AG09309 (cell line): ENCODE measurements at places on chromosomes 4 and X.

DNA sequence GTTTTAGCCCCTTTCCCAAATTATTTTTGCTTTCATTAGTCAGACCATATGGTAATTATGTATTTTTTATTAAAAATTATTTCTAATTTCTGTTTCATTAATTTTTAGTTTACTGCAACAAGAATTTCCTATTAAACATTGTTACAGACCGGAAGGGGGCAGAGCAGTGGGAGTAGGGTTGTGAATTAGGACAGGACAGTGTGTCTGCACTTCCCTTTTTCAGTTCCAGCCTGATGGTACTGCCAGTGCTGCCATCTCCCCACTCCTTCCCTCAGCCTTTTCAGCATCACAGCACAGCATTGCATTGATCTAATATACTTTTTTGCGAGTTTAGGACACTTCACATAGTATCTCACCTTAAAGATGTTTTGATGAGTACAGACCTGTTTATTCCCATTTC, 76.5 kb downstream of the STIM2 start:
- DNase-seq = no peak

GRCh38 chr4:108053251-108053711, 63.6 kb downstream of the HADH start:
- DNase-seq = no peak

- DNase-seq = no peak
Observed at GRCh38 chr4:144461906-144462305, 184.1 kb upstream of the HHIP start.

- peak; percentile 67 for DNase-seq
Observed at GRCh38 chr4:147518086-147518485, 37.2 kb downstream of the EDNRA start.

GRCh38 chrX:149681182-149681581, 30.7 kb upstream of the MAGEA11 start:
- no peak for DNase-seq

GRCh38 chr4:15327311-15328298, 100.2 kb upstream of the C1QTNF7 start:
- DNase-seq = peak; percentile 87

GRCh38 chr4:139246166-139246565, 33.9 kb downstream of the MGARP start:
- DNase-seq = no peak

GRCh38 chrX:790783-791360, 160.3 kb downstream of the SHOX start:
- DNase-seq = no peak

- DNase-seq = no peak
Observed at GRCh38 chrX:152847281-152847680, 16.4 kb downstream of the NSDHL start.

DNA sequence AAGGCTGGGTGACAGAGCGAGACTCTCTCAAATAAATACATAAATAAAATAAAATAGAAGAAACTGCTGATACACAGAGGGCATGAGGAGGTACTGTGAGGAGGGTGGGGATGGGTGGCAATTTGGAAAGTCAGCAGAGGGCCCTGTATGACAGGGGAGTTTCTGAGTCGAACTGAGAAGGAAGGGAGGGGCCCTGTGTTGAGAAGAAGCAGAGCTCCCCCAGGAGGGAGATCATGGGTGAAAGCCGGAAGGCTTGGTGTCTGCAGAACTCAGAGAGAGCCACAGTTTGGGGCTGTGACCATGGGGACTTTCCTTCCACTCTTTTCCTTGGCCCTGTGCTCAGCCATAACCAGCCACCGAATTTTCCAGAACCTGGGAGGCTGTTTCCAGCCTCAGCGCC, 24.8 kb upstream of the AFAP1 start:
- DNase-seq = no peak
